ENCODE measurements at places on chromosomes 4 and X.

DNA sequence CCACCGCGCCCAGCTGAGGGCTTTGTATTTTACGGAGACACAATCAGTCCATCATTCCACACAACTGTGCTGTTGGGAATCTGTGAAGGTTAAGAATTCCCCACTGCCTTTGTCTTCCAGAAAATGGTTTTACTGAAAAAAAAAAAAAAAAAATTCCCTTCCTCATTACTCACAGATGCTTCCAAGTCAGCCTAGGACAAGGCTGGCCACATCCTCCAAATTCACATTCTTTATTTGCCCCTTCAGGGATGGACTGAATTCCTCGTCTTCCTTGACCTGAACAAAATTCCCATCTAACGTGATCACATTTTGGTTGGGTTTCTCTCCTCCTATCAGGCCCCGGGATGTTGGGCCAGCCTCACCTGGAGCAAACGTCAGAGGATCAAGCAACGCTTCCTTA, 130.3 kb downstream of the DHRSX start:
- DNase-seq = no peak

DNA sequence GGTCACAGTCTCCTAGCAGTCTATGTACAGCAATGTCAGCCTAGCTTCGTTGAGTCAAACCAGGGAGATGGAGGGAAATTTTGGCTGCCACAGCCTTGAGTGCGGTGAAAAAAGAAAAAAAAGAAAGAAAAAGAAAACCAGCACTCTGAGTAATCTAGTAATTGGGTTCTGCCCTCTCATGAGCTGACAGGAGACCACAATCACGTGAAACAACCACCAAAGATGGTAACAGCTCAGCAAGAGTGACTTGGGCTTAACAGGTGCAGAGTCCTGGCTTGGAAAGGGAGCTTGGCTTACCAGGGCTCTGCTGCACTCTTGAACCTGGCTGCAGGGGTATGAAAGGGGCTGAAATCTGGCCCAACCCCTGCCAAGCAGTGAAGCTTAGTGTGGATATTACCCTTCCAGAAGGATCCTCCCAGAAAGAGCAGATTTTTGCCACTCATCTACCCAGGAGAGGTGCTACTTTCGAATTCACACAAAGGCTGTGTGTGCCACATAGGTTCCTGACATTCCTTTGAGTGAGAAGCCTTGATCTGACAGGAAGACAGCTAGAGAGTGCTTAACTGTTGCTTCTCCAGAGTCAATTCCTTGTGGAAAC, 350.3 kb downstream of the PTTG2 start:
- DNase-seq = no peak

- no peak for DNase-seq
Observed at GRCh38 chrX:118523920-118524319, 28.3 kb downstream of the DOCK11 start.

DNA sequence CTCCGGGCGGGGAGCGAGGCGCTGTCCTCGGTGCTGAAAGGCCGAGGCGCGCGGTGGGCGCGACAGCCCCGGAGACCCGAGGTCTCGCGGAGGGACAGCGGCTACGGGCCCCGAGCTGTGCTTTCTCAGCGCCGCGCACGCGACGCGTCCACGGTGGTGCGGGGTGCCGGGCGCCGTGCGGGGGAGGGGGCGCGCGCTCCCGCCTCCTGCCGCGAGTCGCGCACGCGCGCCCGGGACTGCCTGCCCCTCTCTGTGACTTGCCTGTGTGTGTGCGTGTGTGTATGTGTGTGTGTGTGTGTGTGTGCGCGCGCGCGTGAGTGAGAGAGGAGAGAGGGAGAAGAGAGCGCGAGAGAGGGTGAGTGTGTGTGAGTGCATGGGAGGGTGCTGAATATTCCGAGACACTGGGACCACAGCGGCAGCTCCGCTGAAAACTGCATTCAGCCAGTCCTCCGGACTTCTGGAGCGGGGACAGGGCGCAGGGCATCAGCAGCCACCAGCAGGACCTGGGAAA, at the start of gene GRIA2:
TSS of gene GRIA2 (plus strand) at position 358 of the 511 bp plus-strand sequence. CDS start 315 bp downstream, outside the sequence.
- peak; percentile 45 for DNase-seq

- DNase-seq = no peak
Observed at GRCh38 chr4:12319765-12320164, 891.1 kb upstream of the HS3ST1 start.

- peak; percentile 49 for DNase-seq
Observed at GRCh38 chrX:45758738-45759397, 558.2 kb upstream of the DIPK2B start.

DNA sequence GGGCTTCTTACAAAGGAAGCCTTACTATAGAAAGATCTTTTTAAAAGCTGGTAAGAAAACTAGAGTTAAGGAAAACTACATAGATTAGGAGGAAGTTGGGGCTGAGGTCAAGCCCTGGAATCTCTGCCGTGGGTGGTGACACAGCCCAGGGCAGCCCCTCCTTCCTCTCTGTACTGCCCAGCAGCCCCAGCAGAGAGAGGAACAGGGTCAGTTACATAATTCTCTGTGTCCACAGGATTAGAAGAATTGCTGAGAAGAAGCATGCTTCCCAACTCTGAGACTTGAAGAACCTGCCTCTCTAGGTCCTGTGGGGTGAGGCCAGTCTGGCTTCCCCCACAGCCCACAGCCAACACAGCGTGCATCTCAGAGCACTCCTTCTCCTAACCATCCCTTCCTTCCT, 9.2 kb upstream of the ABLIM2 start:
- DNase-seq = peak; percentile 40

- peak; percentile 85 for DNase-seq
Observed at GRCh38 chr4:19927381-19927780, 324.3 kb upstream of the SLIT2 start.

Measured in amniotic epithelial cell (primary cell).